ENCODE measurements at places on chromosomes 16 and 17.

DNA sequence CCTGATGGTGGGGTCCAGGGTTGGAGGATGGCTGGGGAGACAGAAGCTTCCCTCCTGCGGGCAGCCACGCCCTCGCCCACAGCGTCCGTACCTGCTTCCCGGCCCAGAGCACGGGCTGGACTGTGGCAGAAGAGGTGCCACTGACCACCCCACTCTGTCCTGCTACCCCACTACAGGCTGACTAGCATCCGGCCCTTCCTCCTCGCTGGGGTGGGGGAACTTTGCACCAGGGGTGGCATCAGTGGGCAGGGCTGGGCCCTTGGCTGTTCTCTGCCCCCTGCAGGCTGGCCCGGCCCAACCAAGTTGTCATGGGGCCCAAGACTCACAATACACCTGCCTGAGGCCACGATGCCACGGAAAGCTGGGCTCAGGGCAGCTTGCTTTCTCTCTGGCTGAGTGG is 73.0 kb downstream of the KLHDC4 start:
- DNase-seq = no peak

DNA sequence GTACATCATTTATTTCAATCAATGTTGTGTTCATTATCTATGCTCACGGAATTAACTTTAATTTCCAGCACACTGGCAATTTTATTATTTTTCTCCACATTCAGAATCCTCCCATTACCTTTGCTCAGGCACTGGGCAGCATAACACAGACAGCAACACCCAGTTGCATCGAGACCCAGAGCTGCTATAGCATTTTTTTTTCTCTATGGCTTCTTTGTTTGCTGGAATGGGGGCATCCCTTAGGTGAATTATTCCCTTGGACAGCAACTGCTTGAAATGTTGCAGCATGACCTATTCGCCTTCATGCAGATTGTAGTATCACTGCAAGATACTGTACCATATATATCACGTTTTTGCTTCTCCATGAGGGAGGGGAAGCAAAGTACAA is 88.8 kb downstream of the CHD9NB start:
- DNase-seq = no peak

- DNase-seq = no peak
Measured at GRCh38 chr17:19660219-19660870, 11.8 kb downstream of the ALDH3A2 start.

GRCh38 chr16:81333356-81333755 is 18.6 kb downstream of the GAN start:
- DNase-seq = no peak

DNA sequence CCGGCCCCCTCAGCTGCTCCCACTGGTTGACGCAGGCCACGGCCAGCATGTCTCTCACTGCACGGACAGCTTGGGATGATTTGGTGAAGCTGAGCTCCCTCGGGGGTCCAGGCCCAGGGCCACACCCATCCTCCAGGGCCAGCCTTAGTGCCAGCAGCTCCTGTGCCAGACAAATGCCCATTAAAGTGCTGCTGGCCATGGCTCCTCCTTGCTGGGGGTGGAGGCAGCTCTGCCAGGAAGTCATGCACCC is 2.5 kb downstream of the TRIM47 start:
- no peak for DNase-seq

- DNase-seq = no peak
Measured at GRCh38 chr17:28320215-28321061, 1.4 kb downstream of the TMEM97 start.

- no peak for DNase-seq
Measured at GRCh38 chr16:1509307-1510221, 16.4 kb downstream of the TELO2 start.

DNA sequence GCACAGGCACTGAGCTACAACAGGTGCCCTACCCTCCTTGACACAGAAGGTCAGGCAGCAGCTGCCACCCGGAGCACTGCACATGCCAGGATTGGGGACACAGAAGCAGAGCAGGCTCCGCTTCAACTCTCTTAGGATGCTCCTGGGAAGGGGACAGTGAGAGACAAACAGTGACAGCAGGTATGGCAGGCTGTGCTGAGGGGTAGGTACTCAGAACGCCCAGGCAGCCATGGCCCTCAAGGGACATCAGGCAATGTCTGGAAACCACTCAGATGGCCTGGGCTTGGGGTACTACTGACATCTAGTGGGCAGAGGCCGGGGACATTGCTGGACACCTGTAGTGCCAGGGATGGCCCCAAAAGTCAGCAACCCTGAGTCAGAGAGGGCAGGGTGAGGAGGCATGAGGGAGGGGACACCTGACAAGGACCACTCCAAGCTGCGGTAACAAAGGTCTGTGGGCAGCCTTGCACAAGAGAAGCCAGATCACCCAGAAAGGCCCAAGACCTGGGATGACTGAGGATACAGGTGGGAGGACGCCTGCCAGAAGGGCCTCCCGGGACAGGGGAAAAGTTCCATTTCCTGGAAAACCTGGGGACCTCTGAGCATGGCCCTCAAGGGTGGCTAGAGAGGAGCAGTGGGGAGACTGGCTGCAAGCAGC is 21.2 kb downstream of the PEMT start:
- DNase-seq = peak; percentile 14

DNA sequence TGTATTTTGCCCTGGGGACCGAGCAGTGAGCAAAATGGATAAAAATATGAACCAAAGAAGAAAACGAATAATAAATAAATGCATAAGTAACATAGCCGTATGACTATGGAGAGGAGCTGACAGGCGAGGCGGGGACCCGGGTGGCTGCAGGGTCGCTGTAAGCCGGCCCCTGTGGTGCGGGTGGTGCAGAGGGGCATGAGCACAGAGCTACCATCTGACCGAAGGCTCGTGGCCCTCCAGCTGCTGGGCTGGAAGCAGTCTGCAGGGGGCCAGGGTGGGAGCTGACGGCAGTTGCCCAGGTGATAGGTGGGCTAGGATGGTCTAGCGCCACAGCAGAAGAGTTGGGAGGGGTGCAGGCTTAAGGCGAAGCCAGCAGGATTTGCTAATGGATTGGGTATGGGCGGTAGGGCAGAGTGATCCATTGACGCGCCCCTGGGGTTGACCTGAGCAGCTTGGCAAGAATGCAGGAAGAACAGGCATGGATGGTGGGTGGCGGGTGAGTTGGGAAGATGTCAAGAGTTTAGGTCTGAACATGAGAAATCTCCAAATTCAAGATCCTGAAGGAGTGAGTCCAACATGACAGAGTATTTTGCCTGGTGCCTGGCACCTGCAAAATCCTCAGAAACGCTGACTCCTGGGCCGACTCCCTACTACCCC is 228.0 kb downstream of the FOXL1 start:
- no peak for DNase-seq

- DNase-seq = peak; percentile 97
Measured at GRCh38 chr17:13114601-13115031, 96.8 kb upstream of the ELAC2 start.

GRCh38 chr17:80730739-80731138 is 186.1 kb downstream of the RPTOR start:
- DNase-seq = no peak

GRCh38 chr16:4231367-4231766 is 10.5 kb downstream of the SRL start:
- DNase-seq = no peak

DNA sequence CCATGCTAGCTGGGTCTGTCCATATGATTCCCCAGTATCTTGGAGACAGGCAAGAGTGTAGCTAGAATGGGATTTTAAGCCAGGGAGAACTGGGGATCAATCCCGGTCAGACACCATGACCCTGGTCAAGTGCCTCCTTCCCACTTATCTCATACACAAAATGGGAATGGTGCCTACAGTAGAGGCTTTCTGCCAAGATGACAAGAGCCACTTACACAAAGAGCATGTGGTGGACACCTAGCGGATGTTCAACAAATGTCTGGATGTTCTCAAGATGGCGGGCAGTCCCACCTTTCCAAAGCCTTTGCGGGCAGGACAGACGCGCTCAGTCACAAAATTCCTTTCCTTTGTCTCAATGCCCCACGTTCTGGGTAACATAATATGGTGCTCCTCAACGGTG is 57.3 kb downstream of the MAF start:
- no peak for DNase-seq

- DNase-seq = no peak
Measured at GRCh38 chr17:50316016-50316587, 29.8 kb upstream of the XYLT2 start.

- DNase-seq = no peak
Measured at GRCh38 chr17:71461498-71462169, 659.2 kb upstream of the SOX9 start.

GRCh38 chr16:78895681-78896080 is 704.9 kb downstream of the MAF start:
- no peak for DNase-seq

DNA sequence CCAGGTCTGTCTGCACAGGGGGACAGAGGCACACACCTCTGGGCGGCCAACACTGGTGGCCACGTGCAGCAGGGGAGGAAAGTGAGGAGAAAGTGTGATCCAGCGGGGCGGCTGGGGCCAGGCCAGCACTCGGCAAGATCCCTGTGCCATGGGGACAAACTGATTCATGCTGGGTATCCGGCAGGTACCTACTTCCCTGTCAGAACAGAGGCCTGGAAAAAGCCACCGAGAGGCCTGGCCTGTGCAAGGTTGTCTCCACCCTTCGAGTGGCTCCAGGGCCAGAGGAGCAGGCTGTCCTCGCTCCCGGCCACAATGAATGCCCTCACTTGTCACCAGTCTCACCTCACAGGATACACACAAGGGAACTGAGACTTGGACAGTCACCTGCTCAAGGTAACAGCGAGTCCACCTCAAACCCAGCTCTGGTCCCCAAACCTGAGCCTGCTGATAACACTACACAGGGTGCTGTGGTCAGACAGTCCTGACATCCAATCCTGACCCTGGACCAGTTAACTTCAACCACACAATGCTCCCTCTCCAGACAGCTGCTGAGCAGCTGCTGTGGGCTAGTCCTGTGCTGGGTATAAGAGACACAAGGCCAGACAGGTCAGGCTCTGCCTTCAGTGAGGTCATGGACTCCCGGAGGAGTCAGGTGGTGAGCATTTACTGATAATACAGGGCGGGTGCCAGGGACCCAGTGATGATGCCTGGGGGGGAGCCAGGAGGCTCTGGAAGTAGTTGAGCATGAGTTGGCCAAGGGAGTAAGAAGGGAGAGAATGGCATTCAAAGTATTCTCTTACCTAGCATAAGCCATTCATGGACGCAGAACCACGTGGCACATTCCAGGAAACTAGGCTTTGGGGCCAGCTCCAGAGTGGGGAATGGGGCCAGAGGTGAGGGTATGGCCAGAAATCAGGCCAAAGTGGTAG is 53.0 kb downstream of the VAC14 start:
- DNase-seq = no peak

- peak; percentile 30 for DNase-seq
Measured at GRCh38 chr17:77736721-77737120, 221.8 kb upstream of the TNRC6C start.

DNA sequence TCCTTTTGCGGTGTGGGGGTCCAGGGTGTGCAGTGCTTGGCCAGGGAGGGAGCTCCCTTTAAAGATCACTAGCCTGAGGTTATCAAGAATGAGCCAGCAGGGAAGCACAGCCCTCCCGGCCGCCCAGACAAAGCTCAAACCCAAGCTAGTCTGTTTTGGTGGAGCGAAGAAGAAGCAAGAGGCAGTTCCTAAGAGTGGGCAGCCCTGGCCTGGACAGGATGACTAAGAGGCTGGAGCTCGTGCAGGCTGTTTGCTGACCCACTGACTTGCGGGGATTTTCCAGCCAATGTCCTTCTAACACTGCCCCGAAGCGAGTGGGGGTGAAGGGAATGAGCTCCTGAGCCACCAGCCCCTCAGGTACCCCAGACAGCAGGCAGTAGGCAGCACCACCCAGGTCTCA is 134.4 kb downstream of the COPRS start:
- DNase-seq = peak; percentile 75

- no peak for DNase-seq
Measured at GRCh38 chr17:80588702-80589383, 44.2 kb downstream of the RPTOR start.

DNA sequence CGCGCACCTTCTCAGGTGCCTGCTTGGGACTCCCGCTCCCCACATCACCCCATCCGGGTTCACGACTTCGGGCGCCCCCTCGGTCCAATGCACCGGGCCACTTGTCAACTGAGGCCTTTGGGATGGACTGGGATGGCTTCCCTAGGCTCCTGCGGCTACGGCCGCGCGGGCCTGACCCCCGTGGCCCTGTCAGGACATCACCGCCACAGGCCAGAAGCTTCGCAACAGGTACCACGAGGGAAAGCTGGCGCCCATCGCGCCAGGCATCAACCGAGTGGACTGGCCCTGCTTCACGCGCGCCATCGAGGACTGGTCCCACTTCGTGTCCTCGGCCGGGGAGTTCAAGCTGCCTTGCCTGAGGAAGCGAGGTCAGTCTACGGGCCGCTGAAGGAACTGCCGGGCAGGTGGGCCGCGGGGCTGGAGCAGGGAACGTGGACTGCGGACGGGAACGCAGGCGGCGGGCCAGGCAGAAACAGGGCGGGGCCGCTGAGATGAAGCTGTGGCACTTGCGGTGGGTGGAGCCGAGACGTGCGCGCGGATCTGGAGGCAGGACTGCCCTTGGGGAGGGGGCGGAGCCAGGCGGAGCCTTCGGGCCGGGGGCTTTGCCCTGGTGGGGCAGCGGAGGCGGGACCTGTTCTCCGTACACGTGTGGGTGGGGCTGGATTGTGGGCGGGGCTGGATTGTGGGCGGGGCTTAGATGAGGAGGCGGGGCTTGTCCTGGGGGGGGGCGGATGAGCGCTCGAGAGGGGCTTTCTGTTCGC is 13.7 kb upstream of the CNGB1 start:
- DNase-seq = no peak

DNA sequence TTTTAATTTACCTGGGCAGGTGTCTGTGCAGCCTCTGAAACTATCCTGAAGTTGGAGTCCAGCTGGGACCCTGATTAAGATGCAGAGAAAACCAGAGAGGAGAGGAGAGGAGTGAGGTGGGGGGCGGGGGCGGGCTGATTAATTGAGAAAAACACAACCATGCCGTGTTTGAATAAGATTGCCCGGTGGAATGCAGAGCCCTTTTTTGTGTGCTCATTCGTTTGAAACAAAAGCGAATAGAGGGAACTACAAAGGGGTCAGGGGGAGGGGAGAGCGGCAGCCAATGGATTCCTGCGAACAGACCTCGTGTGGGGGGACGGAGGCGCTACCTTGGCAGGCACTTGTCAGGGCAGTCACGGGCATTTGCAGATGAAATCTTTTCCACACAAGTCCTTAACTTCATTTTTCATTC is 355.8 kb downstream of the SOX9 start:
- DNase-seq = no peak
